ENCODE measurements at places on chromosomes 11 and 22. TPM values are rescaled to one million over a fixed set of nuclear protein-coding genes. Genes with fewer than 3 reads are reported as not detected.

GRCh38 chr11:90438069-90438468 lies 215.2 kb upstream of the CHORDC1 start:
- DNase-seq: no peak

Gene PTPN5
- 0.07 TPM for total RNA-seq

- DNase-seq: no peak
Observed at GRCh38 chr22:17172029-17172833, 13.2 kb upstream of the HDHD5 start.

GRCh38 chr11:70158201-70158600 lies 44.9 kb upstream of the FADD start:
- no peak for DNase-seq

Gene MMP12
- not detected for total RNA-seq

- no peak for DNase-seq
Observed at GRCh38 chr22:29528144-29528543, 25.4 kb downstream of the THOC5 start.

GRCh38 chr11:78071717-78072116 lies 7.9 kb downstream of the NDUFC2 start:
- DNase-seq: no peak

Gene BRSK2
- total RNA-seq: 7.1 TPM

- no peak for DNase-seq
Observed at GRCh38 chr11:113202431-113202830, 112.0 kb upstream of the TTC12 start.

Gene MMP13
- 3.9 TPM for total RNA-seq

- DNase-seq: no peak
Observed at GRCh38 chr11:30855383-30856006, 269.3 kb upstream of the MPPED2 start.

DNA sequence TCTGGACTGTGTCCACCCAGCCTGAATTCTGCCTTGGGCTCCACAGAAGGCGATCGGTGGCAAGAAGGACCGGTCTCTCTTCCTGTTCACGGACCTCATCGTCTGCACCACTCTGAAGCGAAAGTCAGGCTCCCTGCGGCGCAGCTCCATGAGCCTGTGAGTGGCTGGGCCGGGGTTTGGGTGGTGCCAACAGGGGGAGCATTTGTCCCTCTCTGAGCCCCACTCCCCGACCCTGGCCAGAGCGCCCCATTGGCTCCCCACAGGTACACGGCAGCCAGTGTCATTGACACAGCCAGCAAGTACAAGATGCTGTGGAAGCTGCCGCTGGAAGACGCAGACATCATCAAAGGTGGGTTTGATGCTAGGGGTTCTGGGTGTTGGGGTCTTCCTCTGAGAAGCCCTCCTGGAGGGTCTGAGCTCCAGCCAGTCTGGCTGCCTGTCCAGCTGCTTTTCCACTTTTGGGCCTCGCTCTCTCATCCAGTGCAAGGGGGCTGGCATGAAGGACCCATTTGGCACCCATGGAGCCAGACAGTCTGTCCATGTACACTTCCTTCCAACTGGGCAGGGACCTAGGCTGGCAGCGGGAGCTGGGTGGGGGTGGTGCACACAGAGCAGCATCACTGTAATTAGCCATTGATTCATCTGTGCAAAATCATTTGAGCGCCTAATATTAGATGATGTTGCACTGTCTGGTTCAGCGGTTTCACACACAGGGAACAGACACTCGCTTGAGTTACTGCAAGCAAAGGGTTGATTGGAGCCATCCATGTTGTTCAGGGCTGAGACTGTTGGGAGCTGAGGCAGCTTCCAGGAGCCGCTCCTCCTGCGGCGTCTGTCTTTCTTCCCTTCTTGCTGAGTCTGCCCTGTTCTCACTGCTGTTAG lies 19.0 kb upstream of the RELT start:
- no peak for DNase-seq

DNA sequence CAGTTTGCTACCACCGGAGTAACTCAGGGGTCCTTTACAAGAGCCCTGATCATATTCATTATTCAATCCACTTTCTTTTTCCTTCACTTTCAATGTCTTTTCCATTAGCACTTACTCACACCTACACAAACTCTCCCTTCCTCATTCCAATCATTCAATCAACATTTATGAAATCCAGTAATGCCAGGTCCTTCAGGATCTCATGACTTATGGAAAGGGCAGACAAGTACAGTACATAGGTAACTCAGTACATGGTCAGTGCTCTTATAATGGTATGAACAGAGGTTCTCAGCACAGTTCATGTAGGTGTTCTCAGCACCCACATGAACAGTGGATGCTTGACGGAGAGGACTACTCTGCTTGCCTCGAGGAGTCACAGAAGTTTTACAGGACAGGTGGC lies 106.6 kb downstream of the USP35 start:
- no peak for DNase-seq

GRCh38 chr11:25159341-25159740 lies 662.5 kb downstream of the LUZP2 start:
- peak; percentile 74 for DNase-seq

Gene MYBPC3
- total RNA-seq: not detected

Gene CHEK1
- total RNA-seq: 30.3 TPM

Gene TIGD3
- 0.29 TPM for total RNA-seq

Gene TUG1
- 107 TPM for total RNA-seq

Gene VSIG10L2
- total RNA-seq: not detected

- peak; percentile 82 for DNase-seq
Observed at GRCh38 chr11:66408488-66409214, 12.2 kb upstream of the NPAS4 start.

- DNase-seq: peak; percentile 67
Observed at GRCh38 chr11:115893461-115894099, 389.4 kb upstream of the CADM1 start.

DNA sequence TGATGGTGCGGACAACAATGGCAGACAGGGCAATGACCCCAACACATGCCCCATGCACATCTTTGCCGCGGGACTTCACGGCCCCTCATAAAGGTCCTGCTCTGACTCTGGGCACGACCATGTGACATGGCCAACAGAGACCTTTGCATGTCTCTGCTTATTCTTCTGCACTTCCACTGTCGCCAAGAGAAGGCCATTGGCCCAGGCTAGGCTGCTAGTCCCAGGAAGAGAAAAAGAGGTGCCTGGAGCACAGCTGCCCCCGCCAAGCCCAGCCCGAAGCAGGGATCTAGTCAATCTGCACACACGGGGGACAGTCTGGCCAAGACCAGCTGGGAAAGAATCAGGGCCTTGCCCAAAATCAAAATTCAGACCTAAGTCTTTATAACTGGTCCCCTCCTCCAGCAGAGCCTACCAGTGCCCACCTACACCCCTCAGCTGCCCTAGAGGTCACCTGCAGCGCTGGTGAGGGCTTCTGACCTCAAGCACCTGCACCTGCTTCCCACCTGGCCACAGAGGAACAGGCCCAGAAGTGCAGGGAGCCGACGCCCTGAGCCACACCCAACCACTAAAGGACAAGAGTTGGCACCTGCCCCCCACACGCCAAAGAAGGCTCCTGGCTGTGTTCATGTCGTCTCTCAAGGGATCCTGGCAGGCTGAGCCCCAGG lies 8.1 kb downstream of the SULT4A1 start:
- DNase-seq: no peak

All from astrocyte (in vitro differentiated cells and primary cell).